ENCODE measurements at places on chromosomes 13 and 19. TPM values are rescaled to one million over a fixed set of nuclear protein-coding genes. Genes with fewer than 3 reads are reported as not detected.

ZNF544 gene
- 70.1 TPM for total RNA-seq

ZNF540 gene
- not detected for total RNA-seq

TNNT1 gene
- 79.9 TPM for total RNA-seq

VSTM1 gene
- total RNA-seq = not detected

GPR18 gene
- not detected for total RNA-seq

ATP4B gene
- total RNA-seq = not detected

LRRC8E gene
- total RNA-seq = 19.0 TPM

Data from tracheal epithelial cell (primary cell).